Thoracic aorta (tissue), 2 donors: ENCODE measurements at places on chromosomes 1 and 21. TPM values are rescaled to one million over a fixed set of nuclear protein-coding genes. Genes with fewer than 3 reads are reported as not detected.

The CCDC17 gene
- total RNA-seq = 4.0 TPM

DNA sequence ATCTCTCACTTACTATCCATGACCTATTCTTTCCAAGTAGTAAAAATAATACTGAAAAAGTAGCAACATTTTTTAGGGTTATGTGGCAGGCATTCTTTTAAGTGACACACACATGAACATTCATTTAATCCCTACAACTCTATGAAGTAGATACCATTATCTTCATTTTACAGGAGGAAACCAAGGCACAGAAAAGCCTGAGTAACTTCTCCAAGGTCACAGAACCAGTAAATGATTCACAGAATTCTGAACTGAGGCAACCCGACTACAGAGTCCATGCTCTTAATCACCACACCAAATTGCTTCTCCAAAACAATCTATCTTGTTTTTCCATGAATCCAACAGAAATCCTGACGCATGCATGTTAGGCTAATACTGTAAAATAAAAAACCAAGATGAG is 17.5 kb downstream of the FUBP1 start:
- DNase-seq = no peak
- H3K4me1 ChIP-seq = no peaks in the 10 kb centered on the region
- H3K4me3 ChIP-seq = no peak overlapping the region
- H3K36me3 ChIP-seq = peaks cover 73% of the 10 kb centered on the region

The MYOM3 gene
- 1.6 TPM for total RNA-seq

- peaks cover 10% of the 10 kb centered on the region for H3K4me1 ChIP-seq
- no peak for DNase-seq
- H3K4me3 ChIP-seq = no peak overlapping the region
- no peak overlapping the region for H3K27ac ChIP-seq
Observed at GRCh38 chr1:235429143-235429542, 61.9 kb downstream of the TBCE start.

DNA sequence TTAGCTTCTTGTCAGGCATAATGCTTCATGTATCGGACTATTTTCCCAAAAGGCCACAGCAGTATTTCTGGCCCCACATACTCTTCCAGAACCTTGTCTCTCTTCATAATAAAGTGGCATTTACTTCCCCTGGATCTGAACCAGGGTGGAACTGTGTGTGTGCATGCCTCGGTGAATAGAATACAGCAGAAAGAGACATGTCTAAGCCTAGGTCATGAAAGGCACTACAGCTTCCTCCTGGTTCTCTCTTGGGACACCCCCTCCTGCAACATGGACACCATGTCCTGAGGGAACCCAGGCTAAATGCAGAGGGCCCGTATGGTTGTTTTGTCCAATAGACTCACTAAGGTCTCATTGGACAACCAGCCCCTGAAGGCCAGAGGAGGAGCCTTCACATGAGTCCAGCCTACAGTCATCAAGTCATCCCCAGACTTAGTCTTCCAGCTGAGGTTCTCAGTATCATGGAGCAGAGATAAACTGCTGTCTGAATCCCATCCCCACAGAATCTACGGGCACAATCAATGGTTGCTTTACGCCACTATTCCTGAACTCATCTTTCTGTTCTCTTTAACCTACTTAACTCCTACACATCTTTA is 35.0 kb downstream of the USP24 start:
- H3K27ac ChIP-seq = no peak overlapping the region
- H3K36me3 ChIP-seq = no peaks in the 10 kb centered on the region
- H3K27me3 ChIP-seq = no peaks in the 10 kb centered on the region
- no peaks in the 10 kb centered on the region for H3K4me1 ChIP-seq
- no peak overlapping the region for H3K4me3 ChIP-seq

GRCh38 chr1:100463791-100464424 is 74.0 kb upstream of the GPR88 start:
- H3K27me3 ChIP-seq = no peaks in the 10 kb centered on the region
- H3K4me3 ChIP-seq = peak overlapping the region; percentile 30
- no peak for DNase-seq
- H3K27ac ChIP-seq = no peak overlapping the region
- H3K4me1 ChIP-seq = peaks cover 16% of the 10 kb centered on the region

The FAAH gene
- 21.9 TPM for total RNA-seq

The TMEM200B gene
- 20.8 TPM for total RNA-seq

DNA sequence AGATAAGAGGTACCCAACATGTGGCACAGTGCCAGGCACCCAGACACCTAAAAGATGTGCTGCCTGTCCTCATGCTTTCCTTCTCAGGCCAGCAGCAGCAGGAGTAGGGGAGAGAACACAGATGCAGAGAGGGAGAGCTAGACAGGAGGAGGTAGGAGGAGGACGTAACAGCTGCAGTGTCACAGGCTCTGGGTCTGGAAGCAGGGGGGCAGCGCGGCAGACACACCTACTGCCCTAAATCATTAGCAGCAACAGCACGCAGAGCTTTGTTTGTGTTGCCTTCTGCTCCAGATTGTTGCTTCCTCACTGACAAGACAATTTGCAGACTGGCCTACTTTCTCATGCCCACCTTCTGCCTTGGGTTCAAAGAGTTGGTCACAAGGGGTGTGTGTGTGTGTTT is 196.7 kb upstream of the DAB1 start:
- no peaks in the 10 kb centered on the region for H3K4me1 ChIP-seq
- H3K27me3 ChIP-seq = no peaks in the 10 kb centered on the region
- no peak overlapping the region for H3K4me3 ChIP-seq
- H3K27ac ChIP-seq = no peak overlapping the region

DNA sequence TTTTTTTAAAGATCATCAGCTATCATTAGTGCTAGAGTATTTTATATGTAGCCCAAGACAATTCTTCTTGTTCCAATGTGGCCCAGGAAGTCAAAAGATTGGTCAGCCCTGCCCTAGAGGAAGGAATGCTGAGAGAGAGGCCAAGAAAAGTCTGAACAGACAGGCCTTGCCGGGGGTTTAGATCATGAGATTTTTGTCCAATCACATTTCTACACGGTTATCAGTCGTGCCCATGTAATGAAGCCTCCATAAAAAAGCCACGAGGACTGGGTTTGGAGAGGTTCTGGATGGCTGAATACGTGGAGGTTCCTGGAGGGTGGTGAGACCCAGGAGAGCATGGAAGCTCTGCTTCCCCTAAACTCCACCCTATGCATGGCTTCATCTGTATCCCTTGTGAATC is 24.3 kb upstream of the ENO1 start:
- peaks cover 53% of the 10 kb centered on the region for H3K4me1 ChIP-seq
- H3K36me3 ChIP-seq = no peaks in the 10 kb centered on the region
- H3K27ac ChIP-seq = peak overlapping the region; percentile 83
- no peak overlapping the region for H3K4me3 ChIP-seq

- no peaks in the 10 kb centered on the region for H3K27me3 ChIP-seq
- DNase-seq = no peak
- peaks cover 6% of the 10 kb centered on the region for H3K4me1 ChIP-seq
- no peaks in the 10 kb centered on the region for H3K36me3 ChIP-seq
- H3K4me3 ChIP-seq = no peak overlapping the region
Observed at GRCh38 chr1:172530000-172530399, 3.0 kb upstream of the SUCO start.

GRCh38 chr1:15943992-15944307 is 32.0 kb downstream of the ZBTB17 start:
- H3K36me3 ChIP-seq = peaks cover 56% of the 10 kb centered on the region
- no peak overlapping the region for H3K27ac ChIP-seq
- H3K4me3 ChIP-seq = no peak overlapping the region
- DNase-seq = no peak
- H3K4me1 ChIP-seq = peaks cover 18% of the 10 kb centered on the region

DNA sequence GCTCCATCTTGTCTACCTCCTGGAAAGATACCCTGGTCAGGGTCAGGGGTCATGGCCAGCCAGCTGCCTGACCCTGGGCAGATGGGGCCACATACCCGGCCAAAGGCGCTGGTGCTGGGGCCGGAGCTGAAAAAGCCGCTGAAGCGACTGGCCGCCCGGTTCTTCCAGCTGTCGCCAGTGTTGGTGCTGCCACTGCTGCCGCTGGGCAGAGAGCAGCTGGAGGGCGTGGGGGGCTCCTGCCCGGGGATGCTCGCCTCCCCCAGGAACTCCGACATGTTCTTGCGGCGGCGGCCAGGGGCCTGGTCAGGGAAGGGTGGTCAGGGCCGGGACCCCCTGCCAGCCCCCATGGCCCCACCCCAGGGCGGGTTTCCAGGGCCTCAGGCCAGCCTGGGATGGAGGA is 7.2 kb upstream of the TNFRSF25 start:
- no peaks in the 10 kb centered on the region for H3K27me3 ChIP-seq
- no peak for DNase-seq
- H3K27ac ChIP-seq = no peak overlapping the region
- no peak overlapping the region for H3K4me3 ChIP-seq

The PYCR2 gene
- total RNA-seq = 50.2 TPM
